AG09319 (cell line): ENCODE measurements at places on chromosomes 4 and X.

DNA sequence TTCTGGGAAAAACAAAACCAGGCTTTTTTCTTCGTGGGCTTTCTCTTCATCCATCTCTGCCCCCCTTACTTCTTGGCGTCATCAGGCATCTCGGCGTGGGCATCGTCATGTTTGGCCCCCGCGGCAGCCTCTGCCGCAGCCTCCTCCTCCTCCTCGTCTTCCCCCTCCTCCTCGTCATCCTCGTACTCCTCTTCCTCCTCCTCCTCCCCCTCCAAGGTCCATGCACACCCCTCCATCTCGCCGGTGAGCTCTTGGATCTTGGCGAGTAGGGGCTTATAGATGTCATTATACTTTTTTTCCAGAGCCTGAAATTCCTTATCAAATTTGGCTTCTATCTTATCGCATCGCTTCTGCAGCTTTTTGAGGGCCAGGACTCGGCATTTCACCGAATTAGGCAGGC, 488 bp downstream of the NAP1L5 start:
- no peak for DNase-seq

DNA sequence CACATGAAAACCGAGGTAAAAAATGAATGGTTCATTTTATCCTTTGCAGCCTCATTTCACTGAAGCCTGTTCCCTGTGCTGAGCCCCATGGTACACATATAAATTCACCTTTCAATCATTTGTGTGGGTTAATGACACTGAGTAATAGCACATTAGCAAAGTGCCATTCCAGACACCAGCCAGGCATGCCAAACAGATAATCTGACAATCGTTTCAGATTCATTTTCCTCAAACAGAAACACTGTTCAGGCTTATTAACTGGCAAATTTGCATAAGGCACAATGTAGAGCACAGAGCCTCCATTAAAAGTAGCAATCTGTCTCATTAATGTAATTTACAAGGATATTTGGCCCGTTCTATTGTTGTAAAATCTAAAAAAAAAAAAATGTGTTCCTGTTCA, 76.2 kb downstream of the UNC5C start:
- no peak for DNase-seq

DNA sequence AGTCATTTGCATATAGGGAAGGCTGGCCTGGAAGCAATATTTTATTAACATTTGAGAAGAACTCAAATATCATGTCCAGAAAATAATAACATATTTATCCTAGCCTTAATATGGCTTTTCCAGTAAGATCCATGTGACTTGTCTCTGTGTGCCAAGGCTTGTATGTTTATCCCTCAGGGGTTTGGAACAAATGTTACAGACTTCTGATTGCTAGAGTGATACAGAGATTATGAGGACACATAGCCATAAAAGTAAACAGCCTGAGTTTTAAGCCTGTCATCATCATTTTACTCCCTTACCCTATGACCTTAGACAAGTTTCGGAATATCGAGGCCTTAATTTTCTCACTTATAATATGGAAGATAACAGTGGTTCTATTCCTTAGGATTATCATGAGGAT, 338.1 kb downstream of the GPAT3 start:
- DNase-seq: no peak

GRCh38 chrX:140525448-140525847, 20.6 kb upstream of the SOX3 start:
- peak; percentile 3 for DNase-seq

DNA sequence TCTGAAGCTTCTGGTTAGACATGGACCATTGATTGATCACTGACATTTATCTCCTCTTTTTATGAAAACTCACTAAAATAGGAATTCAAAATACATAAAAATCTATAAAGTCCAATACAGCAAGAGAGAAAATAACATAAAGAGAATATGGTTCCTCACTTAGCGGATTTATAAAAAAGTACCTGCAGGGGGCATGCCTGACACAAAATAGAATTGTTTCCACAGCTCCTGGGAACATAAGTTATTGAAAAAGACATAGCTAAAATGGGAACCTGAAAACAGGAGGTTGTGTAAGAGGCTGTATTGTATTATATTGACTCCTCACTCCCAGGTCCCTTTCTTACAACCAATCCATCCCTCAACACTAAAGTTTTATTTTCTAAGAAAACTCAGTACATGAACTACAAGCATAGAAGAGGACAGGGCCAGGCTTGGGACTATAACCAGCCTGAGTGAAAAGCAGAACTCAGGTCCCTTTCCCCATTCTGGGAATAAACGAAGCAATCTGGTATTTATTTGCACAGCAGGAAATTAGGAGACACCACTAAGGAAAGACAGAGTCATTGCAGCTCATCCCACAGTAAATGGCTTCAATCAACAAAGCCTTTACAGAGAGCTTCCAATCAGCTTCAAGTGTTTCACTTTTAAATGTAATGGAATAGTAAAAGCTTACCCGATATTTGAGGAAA, 121.1 kb upstream of the NDST4 start:
- DNase-seq: no peak

GRCh38 chrX:46750889-46751288, 8.0 kb downstream of the SLC9A7 start:
- DNase-seq: no peak

- DNase-seq: no peak
Measured at GRCh38 chrX:146264763-146265375, 447.2 kb downstream of the SLITRK2 start.

- DNase-seq: no peak
Measured at GRCh38 chr4:3710451-3711182, 55.6 kb upstream of the ADRA2C start.

- DNase-seq: no peak
Measured at GRCh38 chr4:84502333-84502954, 3.4 kb upstream of the NKX6-1 start.

DNA sequence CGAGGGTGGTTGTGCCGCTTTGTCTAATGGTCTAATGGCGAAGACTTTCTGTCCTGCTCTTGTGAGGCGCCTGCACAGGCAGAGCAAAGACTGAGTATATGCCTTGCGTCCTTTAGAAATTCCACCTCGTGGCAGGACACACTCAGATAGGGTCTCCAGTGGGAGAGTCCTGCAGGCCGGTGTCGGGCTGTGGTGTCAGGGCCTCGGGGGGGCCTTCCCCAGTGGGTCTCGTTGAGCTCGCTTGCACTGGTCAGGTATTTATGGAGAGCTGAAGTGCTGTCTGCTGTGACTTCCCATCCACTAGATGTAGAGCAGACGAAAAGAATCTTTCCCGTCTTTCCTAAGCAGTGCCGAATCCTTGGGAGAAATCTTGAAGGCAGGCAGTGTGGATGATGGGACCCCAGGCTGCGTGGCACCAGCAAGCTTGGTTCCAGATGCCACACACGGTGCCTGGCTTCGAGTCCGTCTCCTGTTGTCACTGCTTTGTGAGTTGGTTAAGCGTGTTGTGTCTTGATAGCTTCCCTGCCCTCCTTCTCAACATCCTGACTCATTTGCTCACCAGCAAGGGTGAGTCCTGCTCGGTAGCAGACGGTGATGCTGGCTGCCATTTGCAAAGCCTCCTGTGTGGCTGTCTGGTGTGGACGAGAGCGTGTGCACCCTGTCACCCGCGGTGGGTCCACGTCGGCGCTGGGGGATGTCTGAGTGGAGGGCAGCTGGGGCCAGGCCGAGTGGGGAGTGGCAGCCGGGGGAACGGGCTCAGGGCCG, 20.5 kb downstream of the MAEA start:
- DNase-seq: no peak

- no peak for DNase-seq
Measured at GRCh38 chrX:57156397-57157049, 19.3 kb upstream of the SPIN2A start.

DNA sequence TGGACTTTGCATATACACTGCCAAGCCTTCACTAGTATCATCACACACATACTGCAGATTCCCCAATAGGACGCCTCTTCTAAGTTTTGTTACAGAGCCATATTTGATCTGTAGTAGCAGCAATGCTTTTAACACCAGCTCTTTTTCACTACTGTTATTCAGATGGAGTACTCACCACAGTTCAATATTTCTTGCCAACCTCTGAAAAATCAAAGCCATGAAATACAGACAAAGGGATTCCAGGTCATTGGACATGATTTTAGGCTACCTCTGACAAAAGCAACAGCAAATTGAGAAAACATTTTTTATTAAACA, 390.7 kb upstream of the ADGRL3 start:
- no peak for DNase-seq

- DNase-seq: no peak
Measured at GRCh38 chrX:22057667-22058066, 25.5 kb downstream of the PHEX start.

- DNase-seq: no peak
Measured at GRCh38 chr4:151553874-151554273, 144.9 kb downstream of the FHIP1A start.

DNA sequence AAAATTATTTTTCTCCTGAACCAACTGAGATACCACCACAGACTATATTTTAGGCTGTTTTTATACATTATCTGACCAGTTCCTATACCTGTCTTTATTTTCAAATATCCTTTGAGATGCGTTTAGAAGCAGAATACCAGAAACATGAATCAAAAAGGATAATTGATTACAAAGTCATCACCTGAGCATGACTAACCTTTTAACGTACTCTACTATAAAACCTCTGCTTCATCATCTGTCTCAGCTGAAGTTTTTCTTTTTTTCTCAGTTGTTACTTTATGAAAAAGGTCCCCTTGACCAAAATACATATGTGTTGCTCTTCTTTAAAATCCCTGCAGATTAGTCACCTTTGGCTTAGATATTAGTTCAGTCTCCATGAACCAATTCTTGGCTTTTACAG, 109.8 kb downstream of the AMMECR1 start:
- DNase-seq: no peak

GRCh38 chrX:101408532-101408841, 465 bp downstream of the HNRNPH2 start:
- DNase-seq: no peak

DNA sequence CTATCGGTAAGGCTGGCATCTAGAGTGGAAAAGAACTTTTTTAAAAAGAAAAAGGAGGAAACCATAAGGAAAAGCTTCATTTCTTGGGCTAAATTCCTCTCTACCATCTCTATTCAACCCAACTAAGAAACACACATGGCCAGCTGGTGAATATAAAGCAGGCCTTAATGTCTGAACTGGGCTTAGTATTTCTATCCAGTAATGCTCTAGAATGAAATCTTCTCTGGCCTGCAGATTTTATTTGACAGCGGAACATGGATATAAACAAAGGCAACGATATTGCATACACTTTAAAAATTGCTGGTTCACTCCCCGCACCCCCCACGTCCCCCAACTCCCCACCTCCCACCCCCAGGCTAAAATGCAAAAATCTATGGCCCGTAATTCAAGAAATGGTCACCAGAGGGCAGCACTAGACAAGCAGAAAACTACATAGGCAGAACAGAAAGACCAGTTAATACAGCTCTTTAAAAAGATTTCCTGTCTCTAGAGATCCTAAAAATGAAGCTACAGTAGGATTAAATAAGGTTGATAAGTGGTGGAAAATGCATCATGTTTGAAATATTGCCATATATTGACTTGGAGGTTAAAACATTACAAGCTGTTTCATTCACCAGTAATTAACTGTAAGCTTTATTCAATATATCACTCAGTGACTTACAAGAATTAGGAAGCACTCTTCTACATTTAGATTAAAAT, 155.2 kb upstream of the GALNT7 start:
- DNase-seq: no peak

GRCh38 chr4:166044871-166045270, 171.8 kb downstream of the TLL1 start:
- DNase-seq: no peak

GRCh38 chrX:101745046-101745445, 85.4 kb upstream of the ARMCX2 start:
- no peak for DNase-seq

GRCh38 chrX:80282535-80282934, 137.7 kb upstream of the TENT5D start:
- DNase-seq: no peak

- DNase-seq: no peak
Measured at GRCh38 chr4:48665555-48666186, 114.4 kb downstream of the FRYL start.

DNA sequence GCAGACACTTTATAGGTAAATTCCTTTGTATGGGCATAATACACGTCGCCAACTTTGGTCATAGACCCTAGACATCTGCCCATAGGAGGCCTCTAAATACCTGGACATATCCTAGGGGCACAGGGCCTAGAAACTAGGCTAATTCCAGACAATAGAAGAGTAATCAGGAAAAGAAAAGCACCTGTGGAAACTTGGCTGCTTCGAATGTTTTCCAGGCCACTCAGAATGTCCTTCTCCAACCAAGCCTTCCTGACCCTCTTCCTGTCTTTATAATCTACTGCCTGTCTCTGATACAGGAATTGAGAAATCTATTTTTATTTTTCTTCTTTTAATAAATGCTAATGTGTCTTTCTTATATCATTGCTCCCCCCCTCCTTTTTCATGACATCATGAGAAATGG, 493.1 kb downstream of the IL15 start:
- DNase-seq: no peak

DNA sequence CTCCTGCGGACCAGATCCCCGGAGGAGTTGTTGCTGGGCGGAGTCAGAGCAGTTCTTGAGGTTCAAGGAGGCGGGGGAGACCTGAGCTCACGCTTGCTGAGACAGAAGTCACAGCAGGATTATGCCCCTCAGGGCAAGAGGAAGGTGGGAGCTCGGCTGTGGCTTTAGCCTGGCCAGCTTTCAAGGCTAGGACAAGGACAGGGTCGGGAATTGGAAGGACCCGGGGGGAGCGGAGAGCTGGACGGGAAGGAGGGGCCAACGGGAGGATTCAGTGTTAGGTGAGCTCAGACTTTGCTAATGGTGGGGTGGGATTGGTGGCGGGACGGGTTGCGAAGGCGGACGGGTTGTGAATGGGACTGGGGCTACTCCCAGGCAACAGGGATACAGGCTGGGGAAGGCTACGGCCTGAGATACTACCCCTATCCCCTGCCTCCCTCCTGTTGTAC, at the start of gene RIBC1:
Gene RIBC1 (plus strand): TSS at position 13 of the 446 bp plus-strand sequence. CDS start 3,404 bp downstream, outside the sequence.
- no peak for DNase-seq

- DNase-seq: no peak
Measured at GRCh38 chr4:48109413-48110263, 24.4 kb downstream of the TXK start.

GRCh38 chr4:73257234-73257633, 1.4 kb downstream of the ANKRD17 start:
- DNase-seq: peak; percentile 62

DNA sequence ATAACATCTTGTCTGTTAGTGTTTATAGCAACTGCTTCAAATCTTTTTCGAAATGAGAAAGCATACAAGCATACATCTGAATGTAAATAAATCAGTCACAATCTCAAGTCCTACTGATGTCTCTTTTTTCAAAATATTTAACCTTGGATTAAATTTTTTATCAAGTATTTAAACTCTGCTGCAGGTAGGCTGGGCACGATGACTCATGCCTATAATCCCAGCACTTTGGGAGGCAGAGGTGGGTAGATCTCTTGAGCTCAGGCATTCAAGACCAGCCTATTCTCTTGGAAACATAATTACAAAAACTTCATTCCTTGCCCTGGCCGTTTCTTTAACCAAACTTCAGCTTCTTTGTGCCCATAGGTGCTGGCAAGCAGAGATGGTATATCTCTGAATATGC, 540.3 kb upstream of the GALNT7 start:
- no peak for DNase-seq

- DNase-seq: no peak
Measured at GRCh38 chr4:183552274-183553146, 47.7 kb downstream of the ING2 start.

GRCh38 chr4:154507156-154507555, 15.6 kb upstream of the DCHS2 start:
- DNase-seq: no peak

GRCh38 chrX:17052210-17052609, 105.8 kb downstream of the REPS2 start:
- peak; percentile 8 for DNase-seq
